ENCODE measurements at places on chromosomes 1 and 21. TPM values are rescaled to one million over a fixed set of nuclear protein-coding genes. Genes with fewer than 3 reads are reported as not detected.
A peak's percentile ranks its signal among the peaks of the same experiment; 100 is the strongest.

DNA sequence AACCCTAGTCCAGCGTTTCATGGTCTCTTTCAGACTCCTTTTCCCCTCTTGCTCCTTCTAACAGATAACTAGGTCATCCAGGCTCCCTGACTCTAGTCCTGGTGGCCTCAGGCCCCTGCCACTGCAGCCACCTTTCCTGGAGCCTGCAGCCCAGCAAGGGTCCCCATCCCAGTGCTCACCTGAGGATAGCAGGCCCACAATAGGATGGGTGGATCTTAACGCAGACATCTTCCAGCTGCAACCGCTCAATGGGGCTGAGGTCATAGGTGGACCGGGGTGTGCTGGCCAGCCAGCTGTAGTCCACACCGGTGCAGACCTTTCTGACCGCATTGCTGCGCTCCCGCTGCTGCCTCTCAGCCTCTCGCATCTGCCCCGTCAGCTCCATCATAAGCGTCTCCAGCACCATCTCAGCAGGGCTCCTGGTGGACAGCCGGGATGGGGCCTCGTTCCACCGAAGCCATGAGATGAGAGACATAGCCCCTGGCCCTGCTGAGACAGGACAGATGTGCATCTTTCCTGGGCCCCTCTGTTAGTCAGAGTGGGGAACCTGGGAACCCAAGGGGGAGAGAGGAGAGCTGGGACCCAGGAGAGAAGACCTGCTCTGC, 10.9 kb downstream of the RD3 start:
- no peak for DNase-seq

GRCh38 chr1:53384796-53385195, 56.9 kb upstream of the LRP8 start:
- DNase-seq: no peak

DNA sequence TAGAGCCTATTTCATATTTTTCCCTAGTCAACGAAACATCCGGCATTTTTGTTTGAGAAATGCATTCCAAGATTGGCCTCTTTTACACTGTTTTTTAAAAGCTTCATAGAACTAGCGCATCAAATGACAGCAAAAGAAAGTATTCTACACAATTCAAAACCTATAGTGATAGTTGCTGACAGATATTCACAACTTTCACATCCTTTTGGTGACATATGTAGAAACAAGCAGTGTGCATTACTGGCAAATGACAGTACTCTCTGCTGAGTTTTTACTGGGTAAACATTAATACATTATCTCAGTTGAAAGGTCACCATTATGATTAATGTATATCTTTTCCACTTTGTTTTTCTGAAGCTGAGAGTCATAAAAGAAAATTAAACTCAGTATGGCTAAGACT, 135.4 kb upstream of the RGS18 start:
- DNase-seq: no peak

GRCh38 chr1:40977716-40978115, 1.8 kb upstream of the CTPS1 start:
- no peak for DNase-seq

DNA sequence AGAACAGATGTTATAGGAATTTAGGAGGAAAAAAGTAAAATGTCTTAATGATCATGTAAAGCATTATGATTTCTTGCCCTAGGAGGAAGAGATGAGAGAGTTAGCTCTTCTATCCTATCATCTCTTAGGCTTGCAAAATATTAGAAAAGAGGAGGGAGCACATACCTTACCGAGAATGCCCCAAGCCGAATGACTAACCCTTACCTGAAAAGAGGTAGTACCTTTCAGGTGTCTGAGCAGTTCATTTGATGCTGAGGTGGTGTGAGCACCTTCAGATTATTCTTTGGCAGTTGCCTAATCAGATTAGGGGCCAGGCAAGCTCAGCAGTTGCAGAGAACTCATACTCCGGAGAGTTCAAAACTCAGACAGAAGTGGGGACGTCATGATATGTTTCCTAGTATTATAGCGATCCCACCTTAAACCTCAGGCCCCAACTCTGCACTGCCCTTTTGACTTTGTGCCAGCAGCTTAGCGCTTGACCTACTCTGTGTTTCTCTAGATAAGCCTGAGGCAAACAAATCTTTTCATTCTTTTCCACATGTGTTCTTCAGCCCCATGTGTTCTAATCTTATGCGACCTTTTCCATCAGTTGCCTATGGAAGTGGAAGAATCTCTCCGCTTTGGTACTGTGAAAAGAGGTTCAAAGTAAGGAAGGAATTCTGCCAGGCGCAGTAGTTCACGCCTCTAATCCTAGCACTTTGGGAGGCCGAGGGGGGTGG, 52.5 kb downstream of the ATP2B4 start:
- DNase-seq: no peak

The ETV3L gene
- not detected for total RNA-seq

DNA sequence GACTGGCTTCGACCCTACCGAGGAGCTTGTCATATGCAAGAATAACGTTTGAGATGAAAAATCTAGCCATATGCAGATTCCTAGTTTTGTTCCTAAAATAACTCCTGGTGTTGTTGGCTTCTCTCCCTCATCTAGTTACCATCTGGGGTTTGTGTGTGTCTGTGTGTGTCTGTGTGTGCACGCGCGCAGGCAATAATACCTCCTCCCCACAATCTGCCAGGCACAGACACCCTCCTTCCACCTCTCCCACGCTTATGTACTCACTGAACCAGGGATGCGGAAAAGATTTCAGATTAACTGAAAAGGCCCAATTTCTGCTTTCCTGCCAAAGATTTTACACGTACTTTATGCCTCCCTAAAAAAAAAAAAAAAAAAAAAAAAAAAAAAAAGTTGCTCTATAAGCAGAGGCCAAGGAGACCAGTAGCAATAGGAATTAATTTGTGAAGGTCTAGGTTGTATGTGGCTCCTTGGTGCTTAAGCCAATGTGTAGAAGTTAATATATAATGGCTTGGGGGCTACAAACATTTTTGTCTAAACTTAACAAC, 452.7 kb downstream of the NUF2 start:
- no peak for DNase-seq

The PADI4 gene
- not detected for total RNA-seq

The NGF gene
- 8.5 TPM for total RNA-seq

The GBP4 gene
- 0.77 TPM for total RNA-seq

GRCh38 chr1:153342178-153342577, 6.5 kb downstream of the PGLYRP4 start:
- DNase-seq: no peak

DNA sequence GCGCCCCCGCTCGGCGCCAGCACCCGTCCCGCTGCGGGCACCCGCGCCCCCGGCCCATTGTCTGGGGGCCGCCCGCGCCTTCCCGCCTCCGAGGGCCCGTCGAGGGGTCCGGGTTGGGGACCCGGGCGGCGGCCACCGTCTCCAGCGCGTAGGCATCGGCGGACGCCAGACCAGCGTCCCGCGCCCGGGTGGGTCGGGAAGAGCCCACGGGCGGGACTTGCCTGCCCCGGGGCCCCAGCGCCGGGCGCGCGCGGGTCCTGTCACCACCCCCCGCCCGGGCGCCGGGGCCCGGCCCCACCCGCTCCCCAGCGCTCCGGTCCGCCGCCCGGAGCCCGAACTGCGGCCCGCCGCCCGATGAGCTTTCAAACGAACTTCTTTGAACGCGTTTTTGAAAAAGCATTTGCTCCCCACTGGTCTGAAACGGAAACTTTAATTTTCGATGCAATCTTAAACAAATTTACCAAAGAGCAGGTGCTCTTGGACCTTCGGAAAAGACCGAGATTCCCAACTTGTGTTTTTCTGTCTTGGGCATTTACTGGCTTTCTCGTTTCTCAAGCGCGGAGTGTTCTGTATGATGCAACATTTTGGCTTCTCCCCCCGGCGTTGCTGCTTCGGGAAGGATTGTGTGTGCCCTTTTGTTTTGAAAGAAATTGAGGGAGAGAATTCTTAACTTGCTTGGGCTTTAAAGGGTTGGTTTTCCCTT, 615 bp downstream of the CLIC4 start:
- DNase-seq: peak; percentile 63

DNA sequence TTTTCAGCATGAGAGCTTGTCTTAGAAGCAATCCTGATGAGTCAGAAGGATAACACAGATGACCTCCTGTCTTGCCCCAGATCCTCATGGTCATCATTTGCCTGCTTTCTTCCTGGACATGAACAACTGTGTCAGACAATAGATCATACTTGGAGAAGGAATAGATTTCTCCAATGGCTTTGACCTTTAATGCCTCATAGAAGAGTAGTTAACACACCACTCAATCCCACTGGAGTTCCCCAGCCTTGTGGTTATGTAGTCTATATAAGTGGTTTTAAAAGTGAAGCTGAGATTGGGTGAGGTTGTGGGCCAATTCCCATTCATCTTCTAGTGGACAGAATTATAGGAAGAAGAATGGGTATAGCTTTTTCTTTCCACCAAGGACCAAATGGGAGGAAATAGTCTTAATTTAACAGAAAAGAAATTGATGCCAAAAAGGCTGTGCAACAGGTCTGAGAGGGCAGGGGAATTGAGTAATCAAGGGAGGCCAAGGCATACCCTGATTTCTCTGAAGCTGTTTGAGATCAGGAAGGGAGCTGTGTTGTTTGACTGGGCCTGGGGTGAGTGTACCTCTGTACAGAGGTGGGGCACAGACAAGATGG, 14.4 kb downstream of the PRCC start:
- peak; percentile 57 for DNase-seq

- no peak for DNase-seq
These were observed 5.1 kb downstream of the DISC1 start for GRCh38 chr1:231631717-231632116.

The HMCN1 gene
- total RNA-seq: 12.3 TPM

The C2CD4D gene
- total RNA-seq: not detected

The LRRC38 gene
- total RNA-seq: not detected

The TPTE gene
- total RNA-seq: not detected

DNA sequence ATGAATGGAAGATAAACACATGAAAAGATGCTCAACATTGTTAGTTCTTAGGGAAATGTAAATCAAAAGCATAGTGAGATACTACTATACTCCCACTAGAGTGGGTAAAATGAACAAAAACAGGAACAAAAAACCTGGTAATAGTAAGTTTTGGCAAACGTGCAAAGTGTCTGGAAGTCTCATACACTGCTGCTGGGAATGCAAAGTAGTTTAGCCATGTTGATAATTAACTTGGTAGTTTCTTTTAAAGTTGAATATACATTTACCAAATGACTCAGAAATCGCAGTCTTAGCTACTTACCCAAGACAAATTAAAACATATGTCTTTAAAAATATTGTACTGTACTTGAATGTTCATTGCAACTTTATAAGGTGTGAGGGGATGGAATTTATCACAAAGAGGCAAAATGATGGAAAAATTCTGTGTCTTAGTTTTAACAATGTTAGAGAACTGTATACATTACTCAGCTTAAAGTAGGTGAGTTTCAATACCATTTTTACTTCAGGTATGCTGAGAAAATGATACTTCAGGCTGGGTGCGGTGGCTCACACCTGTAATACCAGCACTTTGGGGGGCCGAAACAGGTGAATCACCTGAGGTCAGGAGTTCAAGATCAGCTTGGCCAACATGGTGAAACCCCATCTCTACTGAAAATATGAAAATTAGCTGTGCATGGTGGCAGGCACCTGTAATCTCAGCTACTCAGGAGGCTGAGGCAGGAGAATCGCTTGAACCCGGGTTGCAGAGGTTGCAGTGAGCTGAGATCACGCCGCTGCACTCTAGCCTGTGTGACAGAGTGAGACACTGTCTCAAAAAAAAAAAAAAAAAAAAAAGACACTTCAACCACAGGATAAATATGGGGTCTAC, 102.3 kb downstream of the PDE4B start:
- no peak for DNase-seq

GRCh38 chr1:63277195-63278192, 44.9 kb upstream of the FOXD3 start:
- DNase-seq: no peak

DNA sequence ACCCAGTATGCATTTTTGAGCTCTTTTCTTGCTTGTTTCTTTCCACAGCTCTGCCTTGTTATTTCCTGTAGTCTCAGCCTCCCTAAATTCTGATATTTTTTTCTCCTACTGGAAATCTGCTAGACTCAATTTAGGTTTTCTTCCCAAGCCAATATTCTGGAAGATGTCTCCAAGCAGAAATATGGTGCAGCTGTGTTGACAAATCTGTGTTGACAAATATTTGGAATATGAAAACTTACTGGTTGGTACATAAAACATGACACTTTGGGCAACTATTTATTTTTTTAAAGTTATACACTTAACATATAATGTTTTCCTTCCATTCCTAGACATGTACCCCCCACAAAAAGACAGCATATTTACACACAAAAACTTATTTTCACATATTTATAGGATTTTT, 1048.4 kb downstream of the NCAM2 start:
- no peak for DNase-seq

DNA sequence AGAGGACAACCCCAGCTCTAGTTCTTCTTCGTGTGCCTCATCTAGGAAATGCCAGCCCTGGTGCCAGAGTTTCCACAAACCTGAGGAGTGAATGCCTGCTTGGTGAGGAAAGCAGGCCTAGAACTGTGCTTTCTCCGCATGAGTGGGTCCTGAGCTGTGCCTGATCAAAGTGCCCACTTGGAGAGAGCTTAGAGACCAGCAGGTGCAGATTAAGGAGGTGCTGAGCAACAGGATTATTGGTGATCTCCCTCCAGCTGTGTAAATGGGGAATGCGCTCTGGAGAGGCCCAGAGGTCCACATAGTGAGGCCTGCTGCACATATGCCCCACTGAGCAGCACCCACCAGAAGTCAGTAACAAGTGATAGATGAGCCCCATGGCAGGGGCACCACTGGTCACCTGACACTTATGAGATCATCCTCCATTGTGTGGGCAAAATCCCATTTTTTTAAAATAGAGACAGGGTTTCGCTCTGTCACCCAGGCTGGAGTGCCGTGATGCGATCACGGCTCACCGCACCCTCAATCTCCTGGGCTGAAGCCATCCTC, 127.2 kb upstream of the ZC3H12A start:
- DNase-seq: no peak

GRCh38 chr1:231584117-231584516, 42.5 kb upstream of the DISC1 start:
- peak; percentile 75 for DNase-seq

GRCh38 chr1:104629589-104629988, 879.9 kb downstream of the AMY1C start:
- DNase-seq: no peak

The KCNE2 gene
- not detected for total RNA-seq

- no peak for DNase-seq
These were observed 107.6 kb downstream of the GALNT2 start for GRCh38 chr1:230174471-230175162.

DNA sequence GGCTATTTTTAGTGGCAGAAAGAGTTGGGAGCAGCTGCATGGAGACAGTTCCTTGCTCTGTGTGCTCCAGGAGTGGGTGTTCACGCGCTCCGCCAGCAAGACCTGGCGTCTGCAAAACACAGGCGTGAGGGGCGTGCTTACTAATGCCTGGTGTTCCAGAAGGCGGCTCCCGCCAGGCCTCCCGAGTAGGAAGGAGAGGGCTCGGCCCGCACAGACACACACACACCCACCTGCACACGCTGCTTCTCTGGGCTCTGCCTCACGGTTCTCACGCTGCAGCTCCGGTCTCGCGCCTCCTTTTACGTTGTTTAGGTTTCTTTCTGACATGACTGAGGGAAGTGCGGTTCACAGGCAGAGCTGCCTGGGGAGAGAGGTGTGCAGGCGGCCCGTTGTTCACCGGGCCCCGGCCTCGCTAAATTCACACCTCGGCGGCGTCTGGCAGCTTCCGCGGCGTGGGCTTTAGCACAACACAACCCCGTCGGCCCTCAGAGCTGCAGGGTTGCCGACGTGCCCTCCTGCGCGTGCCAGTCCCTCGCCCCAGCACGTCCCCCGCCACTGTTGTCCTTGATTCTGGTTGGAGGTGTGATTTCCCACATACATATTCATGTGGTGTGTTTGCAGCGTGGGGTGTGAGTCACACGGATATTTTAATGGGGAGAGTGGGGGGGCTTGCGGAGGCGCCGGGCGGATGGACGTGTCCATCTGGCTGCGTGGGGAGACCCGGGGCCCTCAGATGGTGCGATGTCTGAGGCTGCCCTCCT, 77.0 kb downstream of the SKI start:
- no peak for DNase-seq

The SPRR4 gene
- not detected for total RNA-seq

Measured in fibroblast of lung (primary cell).